ENCODE measurements at places on chromosomes 11 and 22. TPM values are rescaled to one million over a fixed set of nuclear protein-coding genes. Genes with fewer than 3 reads are reported as not detected.

Gene CYB5R3
- 251 TPM for total RNA-seq

Gene MPPED1
- total RNA-seq, result not detected

Gene B3GAT1
- 1.2 TPM for total RNA-seq

Gene OR8A1
- not detected for total RNA-seq

Gene MIAT
- total RNA-seq, result 6.1 TPM

DNA sequence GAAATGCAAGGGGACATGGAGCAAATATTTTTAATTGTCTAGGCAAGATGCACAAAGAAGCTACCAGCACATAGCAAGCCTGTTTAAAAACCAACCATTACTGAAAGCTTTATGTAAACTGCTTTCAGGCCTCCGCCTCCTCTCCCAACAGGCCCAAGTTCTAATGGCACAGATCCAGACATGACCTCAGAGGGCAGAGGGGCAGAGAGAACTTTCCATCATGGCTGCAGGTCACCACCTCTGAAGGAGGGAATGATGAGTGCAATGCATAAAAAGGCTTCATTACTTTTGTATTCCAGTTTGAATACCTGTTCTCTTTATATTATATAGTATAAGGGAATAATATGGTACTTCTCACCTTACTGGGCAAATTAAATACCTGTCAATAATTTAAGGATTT is 15.2 kb downstream of the DDX17 start:
- DNase-seq, result no peak

GRCh38 chr11:95991545-95991944 is 67.6 kb upstream of the MTMR2 start:
- DNase-seq, result no peak

- DNase-seq, result no peak
Measured at GRCh38 chr22:27223317-27224177, 566.2 kb downstream of the MIAT start.

GRCh38 chr11:123301696-123302400 is 106.8 kb upstream of the CLMP start:
- peak; percentile 84 for DNase-seq

DNA sequence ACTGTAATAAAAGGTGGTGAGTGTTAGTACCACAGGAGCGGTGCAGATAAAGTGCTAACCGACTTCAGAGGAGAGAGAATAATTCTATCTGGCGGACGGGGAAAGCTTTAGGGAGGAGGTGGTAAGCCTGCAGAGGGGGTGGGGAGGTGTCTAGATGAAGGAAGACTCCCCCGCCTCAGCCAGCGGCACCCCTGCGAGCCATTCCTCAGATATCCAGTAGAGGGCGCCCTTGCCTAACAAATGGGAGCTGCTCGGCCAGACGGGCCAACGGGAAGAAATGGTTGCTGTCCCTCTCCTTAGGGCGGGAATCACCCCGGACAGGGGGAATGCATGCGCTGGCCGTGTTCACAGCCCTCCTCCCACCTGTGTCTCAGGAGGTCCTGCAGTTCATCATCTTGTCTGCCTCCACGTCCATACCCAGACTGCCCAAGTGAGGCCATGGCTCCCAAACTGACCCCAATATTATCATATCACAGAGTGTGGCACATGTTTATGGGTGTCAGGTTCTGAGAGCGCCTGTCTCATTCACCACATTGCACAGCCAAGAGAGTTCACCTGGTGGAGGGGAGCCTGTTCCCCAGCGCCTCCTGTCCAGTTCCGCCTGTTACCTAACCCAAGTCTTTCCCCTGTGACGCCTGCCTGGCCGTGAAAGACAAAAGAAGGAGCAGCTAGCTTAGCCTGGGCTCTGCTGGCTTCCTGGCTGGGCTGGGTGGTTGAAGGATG is 85.5 kb downstream of the ST3GAL4 start:
- peak; percentile 86 for DNase-seq

DNA sequence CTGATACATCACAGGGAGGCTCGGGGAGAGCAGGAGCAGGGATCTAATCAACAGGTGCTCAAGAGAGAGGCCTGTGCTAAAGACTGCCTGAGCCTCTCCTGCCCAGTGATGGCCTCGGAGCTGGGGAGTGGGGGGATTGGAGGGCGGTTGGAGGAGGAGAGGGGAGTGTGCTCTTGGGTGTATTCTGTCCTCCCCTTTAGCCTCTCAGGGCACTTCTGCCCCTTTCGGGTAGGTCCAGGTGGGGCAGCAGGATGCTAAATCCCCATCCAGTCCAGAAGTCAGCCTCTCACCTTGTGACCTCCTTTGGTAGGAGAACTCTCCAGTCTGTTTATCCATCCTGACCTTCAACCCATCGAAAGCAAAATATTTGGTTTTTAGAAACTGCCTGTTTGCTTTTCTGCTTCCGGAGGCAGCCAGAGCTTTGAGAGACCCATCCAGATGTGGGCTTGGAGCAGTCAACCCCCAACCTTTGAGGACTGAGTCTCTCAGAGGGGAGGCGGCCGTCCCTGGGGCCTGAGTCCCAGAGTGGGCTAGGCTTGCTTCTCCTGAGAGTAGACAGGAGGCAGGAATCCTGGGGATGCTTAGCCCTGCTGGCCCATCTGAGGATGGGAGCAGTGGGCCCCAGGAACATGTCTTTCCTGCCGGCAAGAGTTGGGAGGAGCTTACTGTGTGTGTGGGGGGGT is 105.2 kb upstream of the SYT13 start:
- DNase-seq, result peak; percentile 19

DNA sequence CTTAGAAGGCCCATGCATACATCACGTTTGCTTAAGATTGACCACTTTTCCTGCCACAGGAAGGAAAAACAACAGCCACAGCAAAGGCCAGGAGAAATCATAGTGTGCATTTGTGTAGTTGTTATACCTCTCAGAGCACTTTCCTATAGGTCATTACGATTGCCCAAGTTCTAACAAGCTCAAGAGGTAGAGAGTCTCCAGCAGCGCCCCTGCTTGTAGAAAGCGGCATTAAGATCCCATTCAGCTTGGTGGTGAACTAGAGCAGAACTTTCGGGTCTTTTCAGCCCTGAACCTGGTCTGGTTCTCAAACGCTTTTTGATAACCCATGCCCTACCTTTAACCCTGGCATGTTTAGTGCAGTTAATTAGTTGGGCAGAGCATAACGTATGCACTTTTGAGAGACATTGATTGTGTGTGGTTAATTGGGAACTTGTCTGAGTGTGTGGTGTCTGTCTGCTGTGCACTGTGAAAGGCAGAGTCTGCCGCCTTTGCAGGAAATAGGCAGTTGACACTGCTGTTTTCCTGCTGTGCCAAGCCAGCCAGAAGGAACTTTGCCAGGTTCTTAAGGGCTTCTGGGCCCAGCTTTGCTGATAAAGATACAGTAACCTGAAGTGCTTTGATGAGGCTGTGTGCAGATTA is 109.9 kb upstream of the CLMP start:
- no peak for DNase-seq

DNA sequence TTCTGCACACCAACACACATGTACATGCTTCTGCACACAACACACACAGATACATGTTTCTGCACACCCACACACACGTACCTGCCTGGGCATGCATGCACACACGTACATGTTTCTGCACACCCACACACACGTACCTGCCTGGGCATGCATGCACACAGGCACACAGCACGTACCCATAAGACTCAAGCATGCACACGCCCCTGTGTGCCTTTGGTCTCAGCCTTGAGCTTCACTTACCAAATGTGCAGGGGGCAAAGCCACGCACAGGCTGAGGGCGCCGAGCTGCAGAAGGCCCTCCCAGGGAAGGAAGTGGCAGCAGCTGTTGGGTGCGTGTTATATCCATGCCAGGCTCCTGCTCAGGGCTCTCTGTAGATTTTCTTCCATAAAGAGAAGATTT is 34.7 kb upstream of the SMIM38 start:
- peak; percentile 44 for DNase-seq

- no peak for DNase-seq
Measured at GRCh38 chr11:26194881-26195280, 137.0 kb upstream of the ANO3 start.

DNA sequence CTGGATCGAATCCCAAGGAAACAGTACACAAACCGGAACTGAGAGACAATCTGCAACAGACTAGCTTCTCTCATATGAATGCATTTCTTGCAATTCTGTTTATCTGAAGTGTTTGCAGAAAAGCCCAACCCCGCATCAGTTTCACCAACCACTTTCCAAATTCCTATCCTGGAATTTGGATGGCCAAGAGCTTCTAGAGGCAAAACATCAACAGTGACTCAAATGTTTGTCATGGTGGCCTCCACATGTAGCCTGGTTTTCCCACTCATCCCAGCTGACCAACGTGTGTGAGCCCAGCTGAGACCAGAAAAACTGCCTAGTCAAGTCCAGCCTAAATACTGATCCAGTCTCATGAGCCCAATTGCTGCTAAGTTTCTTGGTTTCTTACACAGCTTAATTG is 8.3 kb upstream of the MIEF1 start:
- no peak for DNase-seq

- no peak for DNase-seq
Measured at GRCh38 chr11:113202431-113202830, 112.0 kb upstream of the TTC12 start.

- peak; percentile 20 for DNase-seq
Measured at GRCh38 chr22:39212721-39213376, 31.9 kb downstream of the PDGFB start.

- peak; percentile 9 for DNase-seq
Measured at GRCh38 chr11:117425679-117426296, 98.1 kb downstream of the CEP164 start.

GRCh38 chr11:38711110-38711509 is 2113.1 kb upstream of the RAG2 start:
- DNase-seq, result no peak

DNA sequence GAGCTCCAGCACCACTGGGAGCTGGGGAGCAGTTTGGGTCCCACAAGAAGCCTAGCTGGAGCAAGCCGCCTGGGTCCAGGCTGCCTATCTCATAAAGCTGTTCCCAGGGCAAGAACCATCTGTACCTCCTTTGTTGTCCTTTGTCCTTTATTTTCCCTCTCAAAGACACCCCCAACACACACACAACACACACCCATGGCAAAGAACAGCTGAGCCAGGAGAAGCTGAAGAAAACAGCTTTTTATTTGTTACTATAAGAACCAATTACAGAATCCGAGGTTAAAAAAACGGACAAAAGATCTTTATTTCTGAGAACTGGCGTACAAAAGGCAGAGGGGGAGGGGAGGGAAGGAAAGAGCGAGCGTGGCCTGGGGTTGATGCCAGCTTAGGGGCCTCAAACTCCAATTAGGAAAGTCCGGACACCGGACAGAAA is 1.7 kb upstream of the TUT1 start:
- DNase-seq, result no peak

DNA sequence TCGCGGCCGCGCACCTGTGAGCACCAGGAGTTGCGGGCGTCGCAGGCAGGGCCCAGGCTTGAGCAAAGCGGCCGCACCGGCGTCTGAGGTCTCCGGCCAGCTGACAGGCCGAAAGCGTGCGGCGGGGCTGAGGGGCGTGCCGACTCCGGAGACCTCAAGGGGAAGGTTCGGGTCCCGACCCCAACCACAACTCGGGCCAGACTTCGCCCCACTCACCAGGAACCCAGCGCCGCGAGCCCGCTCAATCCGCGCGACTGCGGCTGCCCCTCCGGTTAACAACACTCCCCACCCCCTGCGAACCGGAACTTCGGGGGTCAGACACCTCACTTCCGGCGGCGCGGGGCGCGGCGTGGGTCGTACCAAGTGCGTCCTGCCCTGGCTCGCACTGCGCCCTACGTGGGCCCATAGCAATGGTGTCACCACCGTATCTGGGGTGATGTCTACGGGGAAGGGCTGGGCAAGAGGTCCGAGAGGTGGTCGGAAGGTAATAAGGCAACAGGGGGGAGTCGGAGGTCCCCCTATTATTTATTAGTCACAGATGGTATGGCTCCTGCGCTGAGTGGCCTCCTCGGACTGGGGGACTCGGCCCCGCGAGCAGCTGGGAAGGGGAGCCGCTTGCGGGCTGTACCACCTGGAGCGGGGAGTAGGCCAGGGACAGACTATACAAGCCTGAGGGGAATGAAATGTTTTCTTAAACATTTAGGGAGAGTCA is at the start of gene SYVN1:
TSS of gene SYVN1 (minus strand) at position 280 of the 712 bp plus-strand sequence. CDS start 918 bp downstream, outside the sequence.
- peak; percentile 96 for DNase-seq

GRCh38 chr11:112624431-112624830 is 336.8 kb upstream of the NCAM1 start:
- no peak for DNase-seq

DNA sequence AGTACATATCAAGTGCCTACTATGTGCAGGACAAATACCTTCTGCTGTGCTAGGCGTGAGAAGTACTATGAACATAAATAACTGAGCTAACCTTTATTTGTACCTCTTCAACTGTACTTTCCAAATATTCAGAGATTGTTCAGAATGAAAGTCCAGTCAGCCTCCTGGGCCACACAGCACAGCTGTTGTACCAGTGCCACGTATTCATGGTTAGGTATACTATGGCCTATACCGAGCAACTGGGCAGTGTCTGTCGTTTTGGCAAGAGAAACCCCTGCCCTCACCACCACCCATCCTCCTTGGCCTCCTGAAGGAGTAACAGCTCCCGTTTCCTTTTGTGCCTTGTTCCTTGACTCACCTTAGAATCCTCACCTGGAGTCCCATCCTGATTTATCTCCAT is 53.0 kb downstream of the RASSF10 start:
- no peak for DNase-seq

GRCh38 chr11:62565100-62565802 is 8.4 kb downstream of the EEF1G start:
- no peak for DNase-seq

DNA sequence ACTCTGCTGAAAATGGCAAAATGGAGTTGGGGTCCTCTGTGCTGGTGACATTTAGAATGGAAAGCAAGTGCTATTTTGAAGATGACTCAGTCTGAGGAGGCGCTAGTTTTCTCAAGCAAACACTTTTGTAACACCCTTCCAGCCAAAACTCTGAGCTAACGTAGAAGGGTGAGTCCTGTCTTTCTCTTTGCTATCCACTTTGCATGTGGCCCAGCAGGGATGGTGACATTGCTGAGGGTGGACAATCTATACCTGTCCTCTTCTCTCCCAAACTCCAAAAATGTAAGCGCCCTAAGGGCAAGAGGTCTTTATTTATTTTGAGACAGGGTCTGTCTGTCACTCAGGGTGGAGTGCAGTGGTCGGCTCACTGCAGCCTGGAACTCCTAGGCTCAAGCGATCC is 3.6 kb upstream of the KAT5 start:
- DNase-seq, result no peak

DNA sequence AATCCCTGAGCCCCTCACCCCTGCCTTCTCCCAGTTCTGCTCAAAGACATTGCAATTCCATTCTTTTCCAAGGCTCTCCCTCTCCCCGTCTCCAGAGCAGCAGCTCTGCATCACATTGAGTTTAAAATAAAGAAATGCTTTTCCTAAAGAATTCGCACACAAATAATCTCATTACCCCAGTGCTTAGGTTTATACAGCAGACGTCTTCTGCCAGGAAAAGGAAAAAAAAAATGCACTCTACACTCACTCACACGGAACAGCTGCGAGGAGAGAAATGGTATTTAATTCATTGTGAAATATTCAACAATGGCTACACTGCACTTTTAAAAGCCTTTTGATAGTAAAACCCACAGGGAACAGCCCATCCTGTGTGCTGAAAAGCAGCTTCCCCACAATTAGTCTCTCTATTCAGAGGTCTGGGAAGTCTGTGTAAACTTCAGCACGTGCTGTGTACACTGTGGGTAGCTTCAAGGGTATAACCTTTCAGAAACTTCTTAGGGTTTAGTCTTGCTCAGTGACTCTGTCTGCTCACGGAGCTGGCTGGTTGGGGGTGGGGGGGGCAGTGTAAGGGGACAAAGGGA is 42.8 kb downstream of the ETS1 start:
- no peak for DNase-seq

GRCh38 chr22:40533712-40534378 is 102.7 kb downstream of the MRTFA start:
- no peak for DNase-seq

Data from upper lobe of right lung (tissue), 1 donor.